ENCODE measurements at places on chromosomes 7 and 10.

DNA sequence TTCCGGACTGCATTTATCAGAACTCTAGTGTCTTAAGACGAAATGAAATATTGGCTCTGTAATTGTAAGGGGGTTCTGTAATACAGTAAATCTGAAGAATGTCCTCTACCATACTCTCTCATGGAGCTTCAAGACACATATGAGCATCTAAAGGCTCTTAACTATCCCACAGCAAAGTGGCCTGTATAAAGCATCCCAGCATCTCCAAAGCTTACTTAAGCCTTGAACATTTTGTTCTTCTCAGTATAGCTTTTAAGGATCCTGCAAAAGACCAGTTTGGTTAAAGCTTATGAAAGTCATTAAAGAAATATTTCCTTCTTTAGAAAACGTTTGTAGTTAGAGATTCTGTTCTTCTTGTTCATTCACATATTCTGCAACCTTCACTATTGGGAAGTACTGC lies 75.1 kb downstream of the HGF start:
- no peak for DNase-seq

DNA sequence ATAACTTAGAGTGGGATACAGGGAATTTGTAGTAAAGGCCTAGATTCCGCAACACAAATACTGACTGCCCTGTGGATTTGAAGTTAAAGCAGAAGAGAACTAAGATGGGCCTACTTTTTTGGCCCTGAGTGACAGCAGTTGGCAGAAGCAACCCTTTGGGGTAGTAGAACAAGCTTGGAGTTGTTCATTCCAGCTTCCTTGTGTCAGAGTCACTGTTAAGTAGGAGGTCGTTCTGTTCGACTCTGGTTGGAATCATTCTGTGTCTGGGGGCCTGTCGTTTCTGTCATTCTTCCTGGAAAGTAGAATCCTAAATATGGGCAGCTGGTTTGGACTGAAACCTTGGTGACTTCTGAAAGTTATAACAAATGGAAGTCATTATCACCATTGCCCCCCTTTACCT lies 865.9 kb downstream of the LRMDA start:
- no peak for DNase-seq

DNA sequence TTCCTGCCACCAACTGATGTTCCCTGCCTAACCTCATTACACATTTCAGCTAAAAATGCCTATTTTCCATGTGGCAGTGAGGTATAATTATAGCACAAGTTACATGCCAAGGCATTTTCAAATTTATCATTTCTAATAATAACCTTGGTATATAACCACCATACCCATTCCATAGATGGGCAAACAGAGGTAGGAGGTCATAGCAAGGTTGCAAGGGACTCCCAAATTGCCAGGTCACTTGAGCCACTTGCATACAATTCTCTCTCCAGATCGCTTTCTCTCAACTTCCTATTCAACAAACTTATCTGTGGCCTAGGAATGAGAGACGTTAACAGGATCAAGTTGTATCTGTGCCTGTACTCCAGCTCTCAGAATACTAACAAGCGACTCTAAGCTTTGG lies 108.3 kb downstream of the ATXN7L1 start:
- no peak for DNase-seq

DNA sequence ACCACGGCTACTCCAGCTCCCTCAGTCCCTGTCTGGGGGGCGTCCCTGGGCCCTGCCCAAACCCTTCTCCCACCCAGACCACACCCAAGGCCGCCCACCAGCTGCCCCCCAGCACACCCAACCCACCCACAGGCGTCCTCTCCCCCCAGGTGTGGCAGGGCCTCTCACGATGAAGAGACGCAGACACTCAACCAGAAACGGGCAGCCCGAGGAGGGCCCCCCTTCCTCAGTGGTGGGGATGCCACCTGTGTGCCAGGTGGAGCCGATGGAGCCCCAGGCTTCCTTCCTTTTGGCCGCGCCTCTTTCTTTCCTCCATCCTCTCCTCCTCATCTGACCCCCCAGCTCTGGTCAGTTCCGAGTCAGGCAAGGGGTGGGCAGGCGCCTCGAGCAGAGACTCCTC lies 28.7 kb downstream of the ADGRA1 start:
- no peak for DNase-seq

DNA sequence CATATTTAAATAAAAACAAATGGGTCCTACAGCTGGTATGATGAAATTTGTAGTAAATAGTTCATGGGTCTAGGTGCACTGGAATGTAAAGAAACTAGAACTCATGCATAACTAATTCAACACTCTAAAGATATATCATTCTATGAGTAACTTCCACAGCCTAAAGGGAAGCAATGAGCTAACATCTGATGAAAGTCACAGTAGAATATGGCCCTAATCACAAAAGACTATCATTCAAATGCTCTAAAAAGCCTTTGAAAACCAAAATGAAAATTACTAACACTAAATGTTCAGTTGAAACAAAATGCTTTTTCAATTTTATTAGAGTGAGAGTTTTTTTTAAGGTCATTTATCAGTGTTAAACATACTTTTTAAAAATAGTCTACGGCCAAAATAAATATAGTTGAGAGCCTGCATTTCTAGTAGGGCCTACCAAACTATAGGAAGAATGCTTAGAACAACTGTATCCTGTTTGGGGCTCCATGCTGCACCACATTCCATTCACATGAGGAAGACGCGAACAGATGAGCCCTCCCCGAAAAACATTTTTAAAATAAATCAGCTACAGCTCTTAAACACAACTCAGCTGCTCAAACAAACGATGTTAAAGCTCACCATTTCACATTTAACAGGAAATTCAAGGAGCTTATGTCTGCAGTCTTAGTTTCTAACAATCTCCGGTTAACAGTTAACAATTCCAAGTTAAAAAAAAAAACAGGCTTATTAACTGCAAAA lies 134.5 kb downstream of the NRBF2 start:
- DNase-seq, result no peak

- no peak for DNase-seq
Measured at GRCh38 chr7:50207251-50207564, 97.3 kb upstream of the IKZF1 start.

DNA sequence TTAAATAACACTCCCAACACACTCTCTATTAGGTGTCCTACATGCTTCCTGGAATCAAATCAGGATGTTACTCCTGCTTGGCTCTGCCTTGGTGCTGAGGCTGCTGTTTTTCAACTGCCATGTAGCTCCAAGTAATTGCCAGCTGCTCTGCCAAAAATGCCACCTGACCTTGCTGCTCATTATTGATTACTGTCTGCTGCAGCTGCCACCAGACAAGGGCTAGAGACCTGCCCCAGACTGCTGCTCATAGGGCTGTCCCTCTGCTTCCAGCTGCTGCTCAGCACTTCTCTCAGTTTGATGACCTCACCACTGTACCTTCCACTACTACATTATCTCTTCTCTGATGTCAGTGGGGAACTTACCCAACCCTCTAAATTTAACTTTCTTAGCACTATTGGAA lies 102.5 kb downstream of the PCLO start:
- no peak for DNase-seq

- DNase-seq, result no peak
Measured at GRCh38 chr7:65269150-65269856, 104.4 kb upstream of the ZNF92 start.

DNA sequence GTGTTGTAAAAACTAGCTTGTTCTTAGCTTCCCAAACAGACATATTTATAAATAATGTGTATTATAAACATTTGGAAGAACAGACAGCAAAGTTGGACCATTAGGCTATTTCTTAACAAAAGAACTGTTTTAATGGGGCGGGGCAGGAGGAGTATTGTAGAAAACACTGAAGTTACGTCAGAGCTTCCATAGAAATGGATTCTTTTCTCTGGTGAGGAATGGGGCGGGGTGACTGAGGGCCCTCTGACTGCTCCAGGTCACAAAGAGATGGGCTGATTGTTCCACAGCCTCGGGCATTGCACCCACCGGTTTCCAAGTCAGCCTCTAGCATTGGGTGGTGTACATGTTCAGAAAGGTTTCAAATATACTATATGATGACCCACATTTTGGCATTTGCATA lies 36.8 kb upstream of the ADAM12 start:
- no peak for DNase-seq

GRCh38 chr7:5766321-5766761 lies 15.1 kb downstream of the RNF216 start:
- DNase-seq, result no peak

DNA sequence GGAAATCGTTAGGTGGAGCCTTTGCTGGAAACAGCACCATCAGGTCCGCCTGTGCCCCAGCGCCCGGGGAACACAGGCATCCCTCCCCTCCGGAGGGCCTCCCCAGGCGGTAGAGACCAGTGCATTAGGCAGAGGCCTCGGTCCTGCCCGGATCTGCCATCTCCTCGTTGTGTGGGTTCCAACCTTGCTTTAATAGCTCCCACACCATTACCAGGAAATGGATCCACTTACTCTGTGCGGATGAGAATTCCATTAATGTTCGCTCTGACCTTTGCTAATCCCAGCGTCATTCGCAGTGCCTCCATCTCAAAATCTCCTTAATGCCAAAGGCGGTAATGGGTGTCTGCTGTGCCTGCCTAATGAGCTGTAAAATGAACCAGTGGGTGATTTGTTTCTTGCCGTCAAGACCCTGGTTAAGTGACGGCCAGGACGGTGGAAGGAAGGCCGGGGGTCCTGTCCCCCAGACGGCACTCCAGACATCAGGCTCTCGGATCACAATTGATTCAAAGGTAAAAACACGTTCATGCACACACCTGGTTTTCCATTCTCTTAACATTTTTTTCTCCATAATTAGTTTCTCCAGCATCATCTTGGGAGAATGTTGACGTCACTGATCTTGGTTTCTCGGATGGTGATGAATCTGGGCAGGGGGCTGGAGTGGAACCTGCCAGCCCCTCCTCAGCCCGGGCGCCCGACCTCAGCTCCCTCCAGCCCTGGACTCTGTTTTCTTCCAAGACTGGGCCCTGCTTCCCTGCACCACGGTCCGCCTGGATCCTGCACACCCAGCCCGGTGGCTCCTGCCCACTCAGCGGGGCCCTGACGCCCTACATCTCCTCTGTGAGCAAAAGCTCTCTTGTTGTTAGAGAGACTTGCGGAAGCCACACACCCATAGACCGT lies 22.8 kb upstream of the FAM20C start:
- DNase-seq, result no peak

GRCh38 chr7:20199015-20199737 lies 18.0 kb downstream of the MACC1 start:
- DNase-seq, result no peak

DNA sequence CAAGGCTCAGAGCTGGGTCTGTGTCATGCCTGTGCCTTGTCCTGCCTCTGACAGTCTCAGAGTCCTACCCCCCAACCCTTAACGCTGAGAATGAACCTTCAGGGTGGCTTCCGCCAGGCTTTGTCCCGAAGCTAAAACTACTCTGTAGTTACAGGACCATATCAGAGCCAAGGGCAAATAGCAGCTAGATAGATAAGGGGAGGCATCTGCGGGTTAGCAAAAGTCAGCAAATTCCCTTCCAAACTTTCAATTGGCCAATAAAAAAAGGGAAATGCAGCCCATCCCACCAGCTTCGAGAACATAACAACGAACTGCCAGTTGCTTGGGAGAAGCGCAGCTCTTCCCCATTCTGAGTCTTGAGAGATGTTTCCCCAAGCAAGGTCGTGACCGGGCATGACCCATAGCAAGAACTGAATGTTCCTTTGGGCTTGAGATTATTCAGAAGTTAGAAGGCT lies 17.7 kb downstream of the CCL24 start:
- DNase-seq, result no peak

GRCh38 chr7:56287429-56288138 lies 171.4 kb upstream of the NUPR2 start:
- DNase-seq, result no peak

DNA sequence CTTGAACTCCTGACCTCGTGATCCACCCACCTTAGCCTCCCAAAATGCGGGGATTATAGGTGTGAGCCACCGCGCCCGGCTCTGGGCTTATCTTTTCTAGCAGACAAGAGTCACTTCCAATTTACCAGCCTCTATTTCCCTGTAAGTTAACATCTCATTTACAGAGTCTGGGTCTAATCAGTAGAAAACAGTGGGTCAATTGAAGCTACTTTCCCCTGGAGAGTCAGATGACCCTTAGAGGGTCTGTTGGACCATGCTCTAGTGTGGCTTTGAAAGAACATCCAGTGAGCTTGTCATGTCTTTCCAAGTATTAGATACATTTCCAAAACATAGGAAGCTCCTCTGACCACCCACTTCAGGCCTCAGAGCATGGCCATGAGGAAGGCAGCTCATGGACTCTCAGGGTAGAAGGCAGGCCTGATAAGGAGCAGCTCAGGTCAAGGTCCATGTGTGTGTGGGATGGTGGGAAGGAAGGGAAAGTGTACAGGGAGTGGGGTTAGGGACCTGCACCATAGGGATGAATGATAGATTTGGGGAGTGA lies 27.6 kb upstream of the RBM20 start:
- no peak for DNase-seq

GRCh38 chr10:89915021-89915420 lies 213.6 kb downstream of the KIF20B start:
- DNase-seq, result no peak

GRCh38 chr10:31033147-31033546 lies 1.5 kb upstream of the ZNF438 start:
- DNase-seq, result no peak

GRCh38 chr10:6769704-6770417 lies 189.8 kb upstream of the PRKCQ start:
- DNase-seq, result no peak

GRCh38 chr7:151891182-151891581 lies 14.3 kb upstream of the PRKAG2 start:
- DNase-seq, result no peak
